ENCODE measurements at places on chromosomes 2 and 18.

DNA sequence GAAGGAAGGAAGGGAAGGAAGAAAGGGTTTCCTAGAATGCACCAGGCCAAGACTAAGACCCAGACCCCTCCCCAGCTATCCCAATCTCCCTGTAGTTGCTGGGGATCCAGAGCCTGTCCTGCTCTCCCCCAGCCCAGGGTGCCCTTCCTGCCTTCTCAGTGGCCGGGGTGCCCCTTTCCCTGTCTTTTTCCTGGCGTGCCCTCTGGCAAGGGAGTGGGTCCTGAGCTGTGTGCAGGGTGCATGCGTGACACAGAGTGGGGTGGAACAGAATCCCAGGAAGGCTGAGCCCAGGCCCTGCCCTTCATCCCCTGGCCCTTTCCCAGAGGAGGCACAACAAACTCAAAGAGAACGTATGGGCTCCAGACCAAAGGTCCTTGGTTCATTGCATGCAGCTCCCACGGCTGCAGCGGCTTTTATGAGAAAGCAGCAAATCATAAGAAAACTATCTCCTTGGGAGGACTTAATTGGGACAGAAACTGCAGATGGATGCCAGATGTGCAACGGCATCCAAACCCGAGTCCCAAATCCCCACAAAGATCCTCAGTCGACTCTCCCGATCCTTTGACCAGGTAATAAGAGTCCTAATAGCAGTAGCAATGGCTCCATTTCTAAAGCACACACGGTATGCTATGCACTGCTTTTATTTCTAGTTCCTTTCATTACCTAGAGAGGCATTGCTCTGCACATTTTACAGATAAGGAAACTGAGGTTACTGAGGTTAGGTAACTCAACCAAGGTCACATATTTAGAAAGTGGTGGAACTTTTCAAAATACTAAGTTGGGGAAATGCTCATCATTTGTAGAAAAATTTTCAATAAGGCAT lies 12.7 kb upstream of the ARID5A start:
- DNase-seq: no peak

DNA sequence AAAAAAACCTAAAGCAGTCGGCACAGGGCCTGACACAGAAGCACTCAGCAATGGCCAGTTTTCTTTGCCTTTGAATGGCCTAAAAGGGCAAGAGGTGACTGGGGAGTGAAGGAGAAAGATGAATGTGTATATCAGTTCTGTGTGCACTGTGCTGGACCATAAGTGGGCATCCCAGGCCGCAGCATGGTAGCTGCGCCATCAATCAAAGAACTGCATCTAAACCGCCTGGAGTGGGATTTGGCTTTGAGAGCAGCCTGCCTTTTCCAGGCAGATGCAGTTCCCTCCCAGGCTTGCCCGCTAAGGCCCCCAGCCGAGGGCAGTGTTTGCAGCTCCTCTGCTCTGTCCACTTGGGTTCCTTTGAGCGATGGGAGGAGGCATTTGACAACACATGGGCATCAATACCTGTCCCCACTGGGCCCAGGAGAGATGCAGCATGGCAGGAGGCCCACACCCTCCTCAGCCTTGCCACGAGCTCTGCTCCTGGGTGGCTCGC lies 144.1 kb downstream of the FAM210A start:
- no peak for DNase-seq

DNA sequence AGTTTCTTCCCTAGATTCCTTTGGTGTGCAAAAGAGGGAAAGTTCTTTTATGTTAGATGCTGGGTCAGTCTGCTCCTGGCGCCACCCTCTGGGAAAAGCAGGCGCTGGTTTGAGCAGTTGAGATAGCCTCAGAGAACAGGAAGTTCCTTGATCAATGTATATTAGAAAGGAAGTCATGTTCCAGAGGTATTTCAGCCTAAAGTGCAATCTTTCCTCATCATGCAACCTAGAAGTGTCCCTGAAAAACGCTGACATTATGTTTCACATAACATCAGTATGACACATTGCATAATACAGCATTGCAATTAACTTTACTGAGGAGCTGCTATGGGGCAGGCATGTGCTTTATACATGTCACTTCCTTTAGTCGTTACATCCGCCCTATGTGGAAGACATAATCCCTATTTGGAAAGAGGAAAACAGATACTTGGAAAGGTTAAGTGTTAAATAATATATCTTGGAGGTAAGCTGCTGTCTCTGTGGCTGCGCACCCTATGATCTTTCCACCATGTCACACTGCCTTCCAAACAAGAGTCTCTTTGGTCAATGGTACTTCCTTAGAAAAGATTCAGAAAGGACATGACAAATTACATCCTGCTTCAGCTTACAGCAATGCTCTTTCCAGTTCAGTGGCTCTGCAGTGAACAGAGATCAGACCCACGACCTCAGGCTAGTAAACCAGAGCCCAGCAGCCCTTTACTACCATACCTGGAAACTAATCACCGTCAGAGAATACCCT lies 369.7 kb downstream of the RAD51AP2 start:
- DNase-seq: no peak

GRCh38 chr18:22977847-22978701 lies 44.9 kb downstream of the RBBP8 start:
- no peak for DNase-seq

- no peak for DNase-seq
These were observed 23.0 kb downstream of the SCN1A start for GRCh38 chr2:166104773-166105172.

DNA sequence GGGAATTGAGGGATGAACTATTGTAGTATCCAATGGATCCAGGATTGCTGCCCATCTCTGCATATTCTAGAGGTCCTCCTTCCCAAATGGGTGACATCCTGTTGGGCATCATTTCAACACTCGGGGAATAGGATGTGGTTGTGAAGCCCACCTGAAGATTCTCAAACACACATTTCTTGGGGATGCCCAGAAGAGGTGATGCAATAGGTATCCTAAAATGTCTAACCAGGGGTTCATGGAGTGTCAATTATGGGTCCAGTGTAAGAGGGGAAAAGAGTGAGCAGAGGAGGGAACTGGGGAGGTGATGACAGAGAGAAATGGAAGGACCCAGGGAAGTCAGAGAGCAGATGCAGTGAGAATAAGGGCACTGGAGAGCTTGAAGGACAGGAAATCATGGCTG lies 52.1 kb downstream of the POLE4 start:
- DNase-seq: no peak

- DNase-seq: no peak
These were observed 108.3 kb downstream of the PIEZO2 start for GRCh38 chr18:11040823-11041656.

- DNase-seq: no peak
These were observed 122.6 kb downstream of the PLB1 start for GRCh38 chr2:28618221-28619141.

GRCh38 chr2:14828968-14829367 lies 196.5 kb downstream of the LRATD1 start:
- no peak for DNase-seq

DNA sequence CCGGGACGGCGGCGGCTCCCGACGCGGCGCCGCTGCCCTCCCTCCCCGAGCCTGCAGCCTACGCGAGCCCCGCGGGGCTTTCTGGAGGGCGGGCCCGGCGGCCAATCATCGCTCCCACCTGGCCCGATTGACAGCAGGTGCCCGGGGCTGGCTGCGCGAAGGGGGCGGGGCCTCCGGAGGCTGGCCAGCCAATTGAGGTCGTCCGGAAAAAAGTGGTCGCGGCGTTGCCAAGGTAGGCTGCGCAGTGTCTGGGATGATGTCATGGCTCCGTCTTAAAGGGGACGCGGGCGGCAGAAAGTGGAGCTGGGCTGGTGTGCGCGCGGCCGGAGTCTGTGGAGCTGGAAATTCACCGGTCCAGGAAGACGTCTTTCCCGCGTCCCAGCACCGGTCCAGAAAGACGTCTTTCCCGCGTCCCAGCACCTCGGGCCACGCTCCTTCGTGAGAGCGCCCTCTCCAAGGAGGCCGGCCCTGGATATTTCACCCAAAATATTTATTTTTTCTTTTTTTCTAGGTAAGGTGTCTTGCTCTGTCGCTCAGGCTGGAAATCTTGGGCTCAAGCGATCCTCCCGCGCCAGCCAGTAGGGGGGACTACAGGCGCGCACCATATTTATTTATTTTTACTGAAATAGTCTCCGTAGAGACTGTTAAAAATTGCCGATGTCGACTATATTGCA lies at the start of gene ACTR1B:
TSS of gene ACTR1B (minus strand) at position 83 of the 674 bp plus-strand sequence. CDS start 154 bp downstream, outside the sequence.
- peak; percentile 92 for DNase-seq

- no peak for DNase-seq
These were observed 103.3 kb downstream of the COL6A3 start for GRCh38 chr2:237310515-237311114.

- DNase-seq: no peak
These were observed 663.1 kb downstream of the ERBB4 start for GRCh38 chr2:211875488-211875887.

DNA sequence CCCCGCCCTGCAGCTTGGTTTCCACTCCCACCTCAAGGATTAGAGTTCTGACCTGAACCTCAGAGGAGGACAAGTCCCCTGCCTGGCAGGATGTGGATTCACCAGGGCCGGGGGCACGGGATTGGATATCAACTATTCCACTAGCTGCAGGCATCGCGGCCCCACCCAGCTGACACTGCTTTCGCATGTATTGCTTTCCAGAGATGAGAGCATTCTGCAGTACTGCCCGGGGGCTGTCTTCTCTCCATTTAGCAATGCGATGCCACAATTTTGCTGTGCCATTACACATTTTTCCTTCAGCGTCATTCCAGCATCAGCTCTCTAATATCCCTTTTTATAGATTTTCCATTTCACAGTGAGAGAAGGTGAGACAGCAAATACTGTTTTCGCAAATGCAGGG lies 42.0 kb downstream of the CTIF start:
- no peak for DNase-seq

DNA sequence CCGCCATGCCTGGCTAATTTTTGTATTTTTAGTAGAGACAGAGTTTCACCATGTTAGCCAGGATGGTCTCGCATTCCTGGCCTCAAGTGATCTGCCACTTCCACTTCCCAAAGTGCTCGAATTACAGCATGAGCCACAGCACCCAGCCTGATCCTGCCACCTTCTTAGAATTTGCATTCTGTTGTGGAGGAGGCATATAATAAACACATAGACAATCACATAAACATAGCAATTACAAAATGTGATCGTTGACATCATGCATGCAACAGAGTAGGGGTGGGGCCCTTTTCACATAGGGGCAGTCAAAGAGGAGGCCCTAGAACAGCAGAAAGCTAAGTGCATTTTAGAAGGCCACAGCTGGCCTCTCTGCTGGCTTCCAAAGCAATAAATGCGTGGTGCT lies 39.9 kb upstream of the TSPYL6 start:
- DNase-seq: no peak

All from stimulated activated CD4-positive, alpha-beta T cell treated with anti-CD3 and anti-CD28 coated beads, Interleukin-1b, Interleukin-23, amount 100 ng/mL, for 1 hour (primary cell).